ENCODE measurements at places on chromosomes 13 and 19. TPM values are rescaled to one million over a fixed set of nuclear protein-coding genes. Genes with fewer than 3 reads are reported as not detected.

Gene PSG1
- not detected for polyA plus RNA-seq

GRCh38 chr13:110448230-110448629 is 113.3 kb downstream of the RAB20 start:
- DNase-seq = no peak

GRCh38 chr19:41415154-41415571 is 12.0 kb downstream of the B3GNT8 start:
- DNase-seq = no peak

Gene CADM4
- polyA plus RNA-seq = 15.4 TPM

Gene SAMD4B
- 31.8 TPM for polyA plus RNA-seq

- DNase-seq = peak; percentile 31
Observed at GRCh38 chr19:7515645-7516151, at the start of gene ZNF358. ZNF358 (plus strand) TSS chr19:7516103; CDS start chr19:7519243, 3,140 bp downstream.

Gene RFXAP
- 7.9 TPM for polyA plus RNA-seq

GRCh38 chr13:88339271-88339741 is 668.1 kb downstream of the SLITRK5 start:
- no peak for DNase-seq

DNA sequence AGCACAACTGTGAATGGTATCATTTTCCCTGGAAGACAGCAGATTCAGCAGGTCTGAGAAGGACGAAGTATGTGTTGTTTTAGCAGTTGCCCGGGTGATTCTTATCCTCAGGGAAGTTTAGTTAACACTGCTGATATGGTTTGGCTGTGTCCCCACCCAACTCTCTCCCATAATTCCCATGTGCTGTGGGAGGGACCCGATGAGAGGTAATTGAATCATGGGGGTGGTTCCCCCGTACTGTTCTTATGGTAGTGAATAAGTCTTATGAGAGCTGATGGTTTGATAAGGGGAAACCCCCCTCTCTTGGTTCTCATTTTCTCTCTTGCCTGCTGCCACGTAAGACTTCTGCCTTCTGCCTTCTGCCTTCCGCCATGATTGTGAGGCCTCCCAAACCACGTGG is 81.0 kb upstream of the UBAC2 start:
- no peak for DNase-seq

Gene EFNA2
- polyA plus RNA-seq = 6.0 TPM

Gene SULT2A1
- 137 TPM for polyA plus RNA-seq

DNA sequence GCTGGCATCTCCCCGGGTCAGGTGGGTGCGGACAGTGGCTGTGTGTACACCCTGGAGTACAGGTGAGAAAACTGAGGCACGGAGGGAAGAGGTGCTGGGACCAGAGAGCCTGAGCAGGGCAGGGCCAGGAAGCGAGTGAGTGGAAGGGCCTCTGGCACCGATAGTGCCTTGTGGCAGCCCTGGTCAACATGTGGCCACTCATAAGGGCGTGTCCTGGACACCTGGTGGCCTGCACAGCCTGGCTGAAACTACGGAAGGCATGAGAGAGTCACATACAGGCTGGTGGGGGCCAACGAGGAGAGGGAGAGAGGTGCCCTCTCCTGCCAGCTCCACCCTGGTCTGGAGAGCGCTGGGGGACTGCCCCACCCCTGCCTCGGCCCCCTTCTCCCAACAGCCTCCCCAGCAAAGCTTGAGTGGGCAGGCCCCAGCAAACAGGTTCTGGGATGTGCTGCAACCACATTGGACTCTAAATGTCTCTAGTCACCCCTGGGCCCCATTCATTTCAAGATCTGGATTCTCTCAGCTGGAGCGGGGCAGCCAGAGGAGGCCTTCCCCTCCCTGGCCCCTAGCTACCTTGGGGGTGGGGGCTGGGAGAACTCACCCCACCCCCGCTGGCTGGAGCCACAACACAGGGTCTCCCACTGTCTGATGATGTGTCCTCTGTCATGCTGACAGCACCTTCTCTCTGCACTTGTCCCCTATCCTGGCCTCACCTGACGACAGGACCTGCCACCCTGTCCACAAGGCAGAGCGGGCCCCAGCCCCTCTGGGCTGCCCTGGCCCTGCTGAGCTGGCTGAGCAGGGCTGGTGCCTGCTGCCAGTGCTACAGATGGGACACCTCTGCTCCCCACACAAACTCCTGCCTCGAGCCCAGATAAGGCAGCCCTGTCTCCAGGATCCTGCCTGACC is 5.8 kb downstream of the CBARP start:
- no peak for DNase-seq

- no peak for DNase-seq
Observed at GRCh38 chr19:43584484-43584883, 8.9 kb downstream of the PINLYP start.

Gene FIZ1
- polyA plus RNA-seq = 3.6 TPM

Gene HPN
- 261 TPM for polyA plus RNA-seq

DNA sequence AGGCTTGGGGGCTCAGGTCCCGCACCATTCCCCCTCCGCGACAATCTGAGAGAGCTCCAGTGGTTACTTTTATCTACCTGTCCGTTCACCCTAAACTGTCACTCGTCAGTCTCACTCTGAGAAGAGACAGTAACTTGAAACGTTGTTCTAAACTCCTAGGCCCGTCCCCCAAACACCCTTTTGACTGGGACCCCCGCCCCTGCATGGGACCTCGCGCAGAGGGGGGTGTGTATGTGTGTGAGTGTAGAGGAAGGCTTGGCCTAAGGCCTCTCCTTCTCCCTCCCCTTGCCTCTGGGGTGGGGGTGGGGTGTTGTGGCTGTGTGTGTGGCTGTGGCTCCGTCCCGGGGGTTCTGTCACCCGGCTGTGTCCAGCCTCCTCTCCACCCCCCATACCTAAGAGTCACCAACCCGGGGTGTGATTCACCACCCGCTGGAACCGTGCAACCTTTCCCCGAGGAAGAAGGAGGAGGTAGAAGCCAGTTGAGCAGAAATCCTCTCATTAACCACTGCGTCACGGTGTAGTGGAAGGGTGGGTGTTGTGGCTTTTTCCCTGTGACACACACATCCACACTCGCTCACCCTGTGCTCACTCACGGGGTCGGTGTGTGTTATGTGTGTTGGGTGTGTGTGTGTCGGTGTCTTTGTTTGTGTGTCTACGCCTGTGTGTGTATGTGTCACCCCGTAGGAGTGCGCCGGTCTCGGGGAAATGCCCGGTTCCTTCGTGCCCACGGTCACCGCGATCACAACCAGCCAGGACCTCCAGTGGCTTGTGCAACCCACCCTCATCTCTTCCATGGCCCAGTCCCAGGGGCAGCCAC is 2.4 kb downstream of the FOSB start:
- no peak for DNase-seq

DNA sequence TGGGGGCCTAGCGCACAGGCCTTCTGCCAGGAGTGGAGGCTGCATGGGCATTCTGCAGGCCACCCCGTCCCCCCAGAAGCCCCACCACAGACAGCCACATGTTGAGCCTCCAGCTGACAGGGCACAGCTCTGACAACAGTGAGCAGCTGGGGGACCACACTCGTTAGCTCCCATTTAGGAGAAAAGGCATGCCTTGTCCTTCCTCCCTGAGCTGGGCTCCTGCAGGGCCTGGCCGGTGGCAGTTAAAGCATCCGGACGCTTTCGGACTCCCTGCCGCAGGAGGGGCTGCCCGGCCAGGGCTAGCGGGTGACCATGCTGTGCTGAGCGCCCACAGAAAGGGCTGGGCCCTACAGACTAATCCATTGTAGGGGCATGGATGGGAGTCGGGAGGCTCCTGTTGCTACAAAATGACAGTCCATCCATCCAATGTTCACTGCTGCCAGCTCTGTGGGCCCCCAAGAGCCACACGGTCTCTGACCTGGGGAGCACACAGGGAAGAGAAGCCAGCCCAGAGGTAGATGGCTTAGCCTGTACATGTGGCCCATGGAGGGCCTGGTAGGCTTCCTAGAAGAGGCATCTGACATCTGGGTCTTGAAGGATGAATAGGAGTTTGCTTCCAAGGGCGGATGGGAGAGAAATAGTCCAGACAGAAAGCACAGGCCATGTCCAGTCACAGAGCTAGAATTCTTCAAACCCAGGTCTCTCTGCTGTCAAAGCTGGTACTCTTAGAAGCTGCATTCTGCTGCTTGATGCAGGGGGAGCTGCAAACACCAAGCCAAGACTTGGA is 116.5 kb upstream of the VSTM2B start:
- DNase-seq = no peak

Gene NAPA
- polyA plus RNA-seq = 65.9 TPM

GRCh38 chr13:94494026-94494425 is 14.5 kb upstream of the DCT start:
- no peak for DNase-seq

Gene VSTM1
- polyA plus RNA-seq = not detected

GRCh38 chr13:55410398-55411330 is 1730.1 kb upstream of the PRR20A start:
- DNase-seq = no peak

DNA sequence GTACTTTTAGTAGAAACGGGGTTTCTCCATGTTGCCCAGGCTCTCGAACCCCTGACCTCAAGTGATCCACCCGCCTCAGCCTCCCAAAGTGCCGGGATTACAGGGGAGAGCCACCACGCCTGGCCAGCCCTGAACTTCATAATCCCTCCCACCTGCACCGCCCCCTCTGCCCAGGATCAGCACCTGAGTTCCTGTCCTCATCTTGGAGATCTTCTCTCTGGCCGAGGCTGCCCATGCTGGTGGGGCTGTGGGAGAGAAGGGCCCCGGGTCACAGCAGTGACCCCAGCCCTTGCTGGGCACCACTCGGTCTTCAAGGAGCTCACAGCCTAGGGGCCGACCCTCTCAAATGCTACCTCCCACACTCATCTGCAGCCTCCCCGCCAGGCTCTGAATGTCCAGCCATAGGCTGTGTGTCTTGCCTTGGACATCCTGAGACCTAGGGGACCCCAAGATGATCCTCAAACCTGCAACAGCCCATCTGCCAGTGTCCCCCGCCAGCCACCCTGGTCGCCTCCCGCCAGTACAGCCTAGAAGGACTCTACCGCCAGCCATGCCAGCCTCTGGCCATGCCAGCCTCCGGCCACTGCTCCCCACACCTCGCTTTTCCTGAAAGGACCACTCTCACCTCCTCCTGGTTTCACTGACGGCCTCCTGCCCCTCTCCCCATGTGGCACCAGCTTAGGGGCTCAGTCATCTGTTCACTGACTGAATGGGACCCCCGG is 1.5 kb downstream of the ATP8B3 start:
- no peak for DNase-seq
